HEK293T (cell line): ENCODE measurements at places on chromosomes 13 and 19.

DNA sequence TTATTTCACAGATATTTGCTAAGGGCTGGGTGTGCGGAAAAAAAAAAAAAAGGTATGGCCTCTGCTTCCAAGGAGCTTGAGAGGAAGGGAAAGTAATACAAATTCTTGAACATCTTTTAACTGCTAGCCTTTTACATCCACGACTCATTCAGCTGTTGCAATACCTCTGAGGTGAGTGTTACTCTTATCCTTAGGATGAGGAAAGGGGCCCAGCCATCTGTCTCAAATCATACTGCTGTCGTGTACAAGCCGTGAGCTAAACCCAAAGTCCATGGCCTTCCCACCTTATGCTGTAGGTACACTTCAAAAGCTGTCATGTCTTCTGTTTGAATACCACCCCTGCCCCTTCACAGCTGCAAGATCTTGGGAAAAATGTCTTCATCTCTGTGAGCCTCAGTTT lies 146.8 kb downstream of the KCNRG start:
- DNase-seq, result no peak

GRCh38 chr13:60501236-60501635 lies 104.2 kb downstream of the TDRD3 start:
- DNase-seq, result no peak

- no peak for DNase-seq
Observed at GRCh38 chr13:44108331-44108858, 228.7 kb downstream of the LACC1 start.

DNA sequence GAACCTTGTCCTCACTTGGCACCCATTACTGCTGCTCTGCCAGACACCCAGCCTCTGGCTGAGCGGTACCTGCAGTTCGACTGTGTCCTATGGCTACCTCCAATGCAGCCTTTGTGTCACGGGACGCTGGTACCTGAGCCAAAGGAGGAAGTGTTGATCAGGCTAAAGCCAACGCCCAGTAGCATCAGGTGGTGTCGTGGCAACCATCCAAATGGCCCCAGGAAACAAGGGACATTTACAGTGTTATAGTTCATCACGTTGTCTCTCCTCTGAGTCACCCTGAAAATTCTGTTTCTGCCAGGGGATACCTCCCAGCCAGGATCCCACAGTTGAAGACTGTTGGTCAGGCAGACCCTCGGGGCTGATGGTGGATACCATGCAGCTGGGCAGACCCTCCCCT lies 10.1 kb downstream of the RHPN2 start:
- no peak for DNase-seq

- no peak for DNase-seq
Observed at GRCh38 chr13:93899981-93900380, 579.5 kb downstream of the DCT start.

DNA sequence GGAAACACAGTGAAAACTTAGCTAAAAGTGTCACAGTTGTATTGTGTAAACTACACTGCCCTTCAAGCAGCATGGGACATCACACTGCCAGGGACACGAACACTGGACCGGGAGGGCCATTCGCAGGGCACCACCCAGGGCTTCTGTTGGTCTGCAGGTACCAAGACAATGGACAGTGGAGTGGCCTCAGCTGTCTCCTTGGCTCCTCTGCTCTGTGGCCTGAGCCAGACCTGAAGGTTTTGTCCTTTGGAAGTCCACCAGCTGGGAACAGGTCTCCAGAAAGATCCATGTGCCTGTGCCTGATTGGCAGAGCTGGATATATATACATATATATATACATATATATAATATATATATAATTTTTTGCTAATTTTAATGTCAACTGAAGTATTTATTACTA lies 149.8 kb downstream of the ZNF536 start:
- DNase-seq, result no peak
